Omental fat pad (tissue), 4 donors: ENCODE measurements at places on chromosomes 1 and 21. TPM values are rescaled to one million over a fixed set of nuclear protein-coding genes. Genes with fewer than 3 reads are reported as not detected.

The VCAM1 gene
- 61.9 TPM for total RNA-seq

The FOXD2 gene
- not detected for total RNA-seq

The IL20 gene
- 8.2 TPM for total RNA-seq

The LRRC38 gene
- total RNA-seq: 0.56 TPM

The GBP6 gene
- not detected for total RNA-seq

DNA sequence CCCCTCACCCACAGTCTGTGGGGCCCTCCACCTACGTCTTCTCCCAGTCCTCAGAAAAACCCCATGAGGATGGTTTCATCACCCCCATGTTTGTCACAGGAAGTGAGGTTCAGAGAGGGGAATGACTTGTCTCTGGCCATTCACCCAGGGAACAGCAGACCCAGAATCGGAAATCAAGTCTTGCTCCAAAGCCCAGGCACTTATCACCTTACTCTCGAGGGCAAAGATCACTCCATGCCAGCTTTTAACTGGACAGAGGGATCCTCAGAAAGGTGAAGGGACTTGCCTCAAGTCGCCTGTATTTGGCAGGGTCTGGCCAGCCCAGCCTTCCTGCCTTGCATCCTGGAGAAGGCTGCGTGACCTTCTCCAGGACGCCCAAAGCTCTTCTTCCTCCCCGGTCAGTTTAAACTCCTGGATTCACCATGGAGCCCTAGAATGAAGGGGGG lies 57.9 kb upstream of the SSBP3 start:
- DNase-seq: no peak

DNA sequence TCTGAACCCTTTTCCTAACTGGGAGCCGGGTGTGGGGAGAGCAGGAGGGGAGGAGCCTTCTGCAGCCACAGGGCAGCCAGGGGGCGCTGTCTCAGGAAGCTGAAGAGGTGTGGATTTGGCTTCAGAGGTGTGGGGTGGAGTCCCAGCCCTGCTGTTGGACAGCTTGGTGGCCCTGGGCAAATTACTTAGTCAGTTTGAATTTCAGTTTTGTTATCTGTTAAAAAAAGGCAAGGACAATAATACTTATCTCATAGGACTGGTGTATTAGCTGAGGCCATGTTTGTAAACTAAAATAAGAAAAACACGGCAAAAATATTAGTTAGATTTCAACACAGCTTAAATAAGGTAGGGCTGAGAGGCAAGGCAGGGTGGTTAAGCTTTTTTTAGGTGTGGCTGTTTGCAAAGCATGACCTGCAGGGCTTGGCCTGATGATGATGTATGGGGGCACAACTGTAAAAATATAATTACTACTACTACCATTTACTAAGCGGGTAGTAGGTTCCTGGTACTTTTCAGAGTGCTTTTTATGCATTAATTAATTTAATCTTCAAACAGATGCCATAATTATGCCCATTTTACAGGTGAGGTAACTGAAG lies 111.8 kb downstream of the PLXNA2 start:
- peak; percentile 81 for DNase-seq

DNA sequence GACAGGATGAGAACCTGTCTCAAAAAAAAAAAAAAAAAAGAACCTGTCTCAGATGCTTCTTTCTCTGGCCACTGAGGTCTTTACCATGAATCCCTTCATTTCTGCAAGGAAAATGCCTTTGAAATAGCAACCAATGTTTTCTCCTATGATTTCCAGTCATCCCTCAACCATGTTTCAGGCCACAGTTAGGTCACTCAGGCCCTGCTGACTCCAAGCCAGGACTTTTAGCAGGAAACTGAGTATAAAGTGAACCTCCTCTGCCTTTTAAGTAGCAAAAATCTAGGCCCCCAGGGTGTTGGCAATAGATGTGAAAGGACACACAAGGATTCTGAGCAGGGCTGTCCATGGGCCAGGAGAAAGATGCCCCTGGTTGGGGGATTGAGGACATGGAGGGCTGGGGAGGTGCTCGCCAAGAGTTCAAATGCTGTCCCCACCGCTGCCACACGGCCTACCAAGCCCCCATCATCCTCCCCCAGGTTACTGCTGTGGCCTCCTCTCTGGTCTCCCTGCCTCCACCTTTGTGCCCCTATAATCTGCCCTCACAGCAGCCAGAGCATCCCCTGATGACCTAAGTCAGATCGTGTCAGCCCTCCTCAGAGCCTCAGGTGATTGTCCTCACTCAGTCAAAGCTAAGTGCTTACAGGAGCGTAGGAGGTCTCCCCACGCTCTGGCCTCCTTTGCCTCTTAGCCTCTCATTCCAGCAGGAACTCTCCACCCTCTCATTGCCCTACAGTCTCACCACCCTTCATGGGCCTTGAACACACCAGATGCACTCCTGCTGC lies 54.6 kb downstream of the MATN1 start:
- no peak for DNase-seq

- DNase-seq: no peak
Observed at GRCh38 chr1:110177775-110178174, 27.5 kb downstream of the SLC6A17 start.

GRCh38 chr1:210747890-210748289 lies 386.1 kb downstream of the KCNH1 start:
- DNase-seq: no peak

DNA sequence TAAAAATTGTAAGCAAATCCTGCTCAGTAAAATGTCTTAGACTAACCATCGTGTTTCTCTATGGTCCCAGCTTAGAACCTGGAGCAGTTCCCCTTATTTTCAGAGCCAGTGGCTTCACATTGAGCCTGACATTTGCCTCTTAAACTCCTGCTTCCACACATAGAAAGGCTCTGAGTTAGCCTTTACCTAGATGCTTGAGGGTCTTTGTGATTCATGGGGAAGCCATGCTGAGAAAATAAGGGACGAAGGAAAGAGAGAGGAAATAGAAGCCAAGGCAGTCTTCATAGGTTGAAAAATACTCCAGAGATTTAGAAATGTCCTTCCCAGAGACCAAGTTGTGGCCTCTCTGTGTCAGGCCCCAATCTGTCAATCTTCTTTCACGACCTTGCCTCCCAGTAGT lies 16.1 kb upstream of the RBBP5 start:
- DNase-seq: no peak

DNA sequence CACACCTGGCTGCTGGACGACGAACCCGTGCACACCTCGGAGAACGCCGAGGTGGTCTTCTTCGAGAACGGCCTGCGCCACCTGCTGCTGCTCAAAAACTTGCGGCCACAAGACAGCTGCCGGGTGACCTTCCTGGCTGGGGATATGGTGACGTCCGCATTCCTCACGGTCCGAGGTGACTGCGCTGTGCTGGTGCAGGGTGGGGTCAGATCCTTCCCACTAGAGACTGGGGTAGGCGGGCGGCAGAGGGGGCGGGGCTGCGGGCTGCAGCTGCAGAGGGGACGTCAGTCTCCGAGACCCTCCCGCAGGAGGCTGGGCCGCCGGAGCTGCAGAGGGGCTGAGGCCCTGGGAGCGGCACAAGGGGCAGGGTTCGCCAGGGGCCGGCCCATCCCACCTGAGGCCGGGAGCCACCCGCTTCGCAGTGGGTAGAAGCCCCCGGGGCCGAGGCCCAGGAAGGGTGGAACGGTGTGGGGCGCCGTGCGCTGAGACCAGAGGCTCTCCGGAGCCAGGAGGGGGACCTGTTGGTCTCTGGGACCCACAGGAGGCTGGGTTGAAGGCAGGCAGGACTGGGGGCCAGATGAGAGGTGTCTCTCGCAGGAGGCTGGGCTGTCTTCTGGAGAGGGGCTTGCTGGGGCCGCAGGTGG lies 90.6 kb downstream of the TRIM11 start:
- no peak for DNase-seq

GRCh38 chr1:17207046-17207445 lies 2.1 kb downstream of the PADI1 start:
- no peak for DNase-seq
